Hematopoietic multipotent progenitor cell (in vitro differentiated cells): ENCODE measurements at places on chromosomes 6 and 20.

- DNase-seq = no peak
Measured at GRCh38 chr6:153131037-153131981, at the start of gene RGS17. TSS of gene RGS17 (minus strand) at chr6:153131282. CDS start at chr6:153044018, 87,264 bp downstream.

DNA sequence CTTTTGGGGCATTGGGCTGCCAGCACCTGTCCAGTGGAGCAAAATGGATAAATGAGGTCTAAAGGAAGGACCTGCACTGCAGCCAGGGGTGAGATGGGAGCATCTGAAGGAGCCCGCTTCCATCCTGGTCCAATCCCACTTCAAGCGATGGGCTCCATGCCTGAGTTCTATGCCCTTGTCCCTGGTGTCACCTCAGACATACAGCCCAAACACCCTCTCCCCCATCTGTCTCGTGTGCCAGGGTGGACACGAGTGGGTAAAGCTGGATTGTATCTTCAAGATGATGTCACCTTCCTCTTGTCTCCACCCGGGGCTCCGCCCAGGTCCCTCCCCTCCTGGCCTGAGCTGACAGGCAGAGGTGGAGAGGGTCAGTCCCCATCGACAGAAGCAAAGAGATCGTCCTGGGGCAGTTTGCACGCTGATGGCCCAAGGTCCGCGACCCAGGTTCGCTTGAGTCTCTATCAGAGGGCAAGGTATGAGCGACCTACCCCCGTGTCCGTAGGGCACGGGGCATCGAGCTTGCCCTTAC lies 544 bp downstream of the SMIM29 start:
- no peak for DNase-seq

GRCh38 chr6:54525731-54526130 lies 217.5 kb downstream of the TINAG start:
- DNase-seq = no peak

- DNase-seq = no peak
Measured at GRCh38 chr6:37006793-37007339, 1.4 kb downstream of the FGD2 start.

DNA sequence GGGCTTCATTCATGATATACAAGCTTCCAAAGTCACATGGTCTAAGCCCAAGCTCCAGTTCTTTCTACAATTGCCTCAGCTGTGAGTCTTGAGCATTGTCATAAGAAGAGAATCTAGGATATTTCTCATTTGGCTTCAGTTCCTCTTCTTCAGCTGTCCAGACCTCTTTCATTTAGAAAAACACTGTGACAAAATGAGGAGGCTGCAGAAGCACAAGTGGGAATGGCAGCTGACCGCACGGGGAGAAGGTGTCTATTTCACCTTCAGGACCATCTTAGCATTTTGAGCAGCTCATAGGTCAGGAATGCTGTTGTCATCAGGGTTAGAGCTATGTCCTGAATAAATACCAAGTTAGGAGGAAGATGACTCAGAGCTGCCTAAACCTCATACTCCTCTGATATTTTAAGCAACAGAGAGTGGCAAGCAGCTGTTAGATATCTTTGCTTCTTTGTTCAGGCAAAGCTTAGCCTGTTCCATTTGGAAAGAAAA lies 390.1 kb upstream of the CITED2 start:
- peak; percentile 38 for DNase-seq

DNA sequence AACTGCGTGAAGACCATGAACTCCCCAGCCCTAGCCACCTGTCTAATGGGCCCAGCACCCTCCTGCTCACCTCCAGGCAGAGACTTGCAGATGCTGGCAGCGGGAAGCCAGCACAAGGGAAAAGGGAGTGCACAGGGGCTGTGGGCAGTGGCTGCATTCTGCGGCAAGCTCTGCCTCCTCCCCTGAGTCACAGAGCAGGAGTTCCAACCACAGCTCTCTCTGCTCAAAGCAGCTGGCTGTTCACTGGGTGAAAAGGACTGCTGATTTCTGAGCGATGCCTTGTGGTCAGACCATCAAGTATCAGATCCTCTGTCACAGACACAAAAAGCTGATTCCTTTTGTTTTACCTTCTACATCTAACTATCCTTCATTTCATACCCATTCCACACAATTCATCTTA lies 10.5 kb downstream of the NKX2-2 start:
- DNase-seq = no peak

DNA sequence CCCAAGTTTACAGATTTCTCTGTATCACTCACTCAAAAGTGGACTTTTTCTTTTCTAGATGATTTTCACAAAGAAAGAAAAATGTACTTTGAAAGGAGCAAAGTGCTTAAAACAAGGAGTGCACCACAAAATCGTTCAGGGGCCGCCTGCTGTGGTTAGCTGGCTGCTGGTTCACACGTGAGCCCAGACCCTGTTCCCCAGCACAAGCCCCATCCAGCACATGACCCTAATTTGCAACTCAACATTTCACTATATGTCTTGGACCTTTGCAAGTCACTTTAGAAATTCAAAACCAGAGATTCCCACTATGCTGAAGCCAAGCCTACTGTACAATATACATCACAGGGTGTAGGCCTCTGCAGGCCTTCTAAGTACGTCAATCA lies 95.5 kb upstream of the NHSL1 start:
- peak; percentile 14 for DNase-seq

DNA sequence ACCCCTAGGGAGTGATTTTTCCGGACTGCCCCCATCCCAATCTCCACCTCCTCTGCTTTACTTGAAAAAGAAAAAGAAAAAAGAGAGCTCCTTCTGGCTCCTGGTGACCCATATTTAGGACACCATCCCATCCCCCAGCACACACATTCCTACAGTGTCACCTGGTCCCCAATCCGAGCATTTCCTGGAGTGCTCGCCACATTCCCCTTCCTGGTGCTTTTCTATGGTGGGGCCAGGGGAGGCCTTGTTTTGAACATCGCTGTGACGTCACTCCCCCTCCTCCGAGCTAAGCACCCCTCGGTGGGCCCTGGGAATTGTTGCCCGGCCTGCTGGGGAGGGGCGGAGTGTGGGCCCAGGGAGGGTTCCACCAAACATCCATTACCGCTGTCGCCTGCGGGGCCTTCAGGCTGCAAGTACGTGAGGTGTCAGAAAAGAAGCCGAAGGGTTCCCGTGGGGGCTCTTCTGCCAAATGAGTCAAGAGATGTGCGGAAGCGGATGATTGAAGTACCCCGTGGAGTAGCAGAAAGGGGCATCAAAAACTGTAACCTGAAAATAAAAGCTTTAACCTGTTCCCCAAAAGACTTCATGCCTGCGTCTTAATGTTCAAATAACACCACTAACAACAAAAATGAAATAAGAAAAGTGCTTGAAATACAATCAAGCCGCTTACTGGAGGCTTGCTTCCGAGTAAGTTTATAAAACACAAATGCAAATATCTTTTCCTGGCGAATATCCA lies 2.8 kb upstream of the FOXC1 start:
- DNase-seq = no peak

DNA sequence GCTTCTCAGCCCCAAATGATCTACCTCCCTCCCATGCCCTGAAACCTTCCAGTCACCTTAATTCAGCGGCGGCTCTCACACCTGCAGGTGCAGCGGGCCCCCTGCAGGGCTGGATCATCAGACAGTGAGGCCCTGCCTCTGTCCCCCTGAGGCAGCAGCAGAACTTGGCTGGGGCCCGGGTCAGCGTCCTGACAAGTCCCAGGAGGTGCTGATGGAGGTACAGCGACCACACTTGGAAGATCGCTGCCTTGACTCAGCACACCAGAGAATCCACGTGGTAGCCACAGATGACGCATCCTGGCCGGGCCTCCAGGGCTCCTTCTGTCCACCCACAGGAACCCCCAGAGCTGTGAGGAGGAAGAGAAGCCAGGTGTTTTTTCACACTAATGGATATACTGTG lies 116.4 kb upstream of the THBS2 start:
- DNase-seq = no peak

DNA sequence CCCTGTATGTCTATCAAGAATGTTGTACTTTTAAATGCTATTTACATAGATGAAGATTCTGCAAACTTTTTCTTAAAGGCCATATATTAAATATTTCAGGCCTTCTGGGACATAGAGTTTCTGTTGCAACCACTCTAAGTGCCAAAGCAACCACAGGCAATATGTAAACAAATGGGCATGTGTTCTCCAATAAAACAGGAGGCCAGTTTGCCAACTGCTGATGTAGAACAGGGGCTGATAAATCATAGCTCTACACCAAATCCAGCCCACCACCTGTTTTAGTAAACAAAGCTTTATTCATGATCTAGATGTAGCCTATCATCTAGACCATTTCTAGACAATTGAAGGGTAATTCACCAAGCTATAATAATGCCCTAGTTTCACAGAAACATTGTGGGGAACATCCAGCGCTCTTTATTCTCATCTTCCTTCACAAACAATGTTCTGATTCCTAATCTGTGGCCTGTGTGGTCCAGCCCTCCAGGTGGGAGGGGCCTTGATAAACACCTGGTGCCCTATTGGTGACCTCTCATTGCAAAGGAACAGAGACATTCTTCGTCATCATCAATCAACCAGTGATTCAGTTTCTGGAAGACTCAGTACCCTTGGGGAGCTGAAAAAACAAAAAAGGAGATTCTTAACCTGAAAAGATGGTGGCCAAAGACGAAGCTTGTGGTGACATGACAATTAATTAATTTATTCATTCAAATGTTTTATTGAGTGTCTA lies 80.2 kb downstream of the PREP start:
- DNase-seq = no peak

- no peak for DNase-seq
Measured at GRCh38 chr6:169160091-169160854, 93.4 kb downstream of the THBS2 start.

GRCh38 chr6:473768-474452 lies 82.4 kb downstream of the IRF4 start:
- DNase-seq = no peak

GRCh38 chr20:17735206-17735804 lies 35.5 kb downstream of the BANF2 start:
- DNase-seq = no peak

- no peak for DNase-seq
Measured at GRCh38 chr6:34646714-34647113, 49.9 kb downstream of the ILRUN start.

- DNase-seq = no peak
Measured at GRCh38 chr20:10707791-10708190, 34.0 kb upstream of the JAG1 start.

DNA sequence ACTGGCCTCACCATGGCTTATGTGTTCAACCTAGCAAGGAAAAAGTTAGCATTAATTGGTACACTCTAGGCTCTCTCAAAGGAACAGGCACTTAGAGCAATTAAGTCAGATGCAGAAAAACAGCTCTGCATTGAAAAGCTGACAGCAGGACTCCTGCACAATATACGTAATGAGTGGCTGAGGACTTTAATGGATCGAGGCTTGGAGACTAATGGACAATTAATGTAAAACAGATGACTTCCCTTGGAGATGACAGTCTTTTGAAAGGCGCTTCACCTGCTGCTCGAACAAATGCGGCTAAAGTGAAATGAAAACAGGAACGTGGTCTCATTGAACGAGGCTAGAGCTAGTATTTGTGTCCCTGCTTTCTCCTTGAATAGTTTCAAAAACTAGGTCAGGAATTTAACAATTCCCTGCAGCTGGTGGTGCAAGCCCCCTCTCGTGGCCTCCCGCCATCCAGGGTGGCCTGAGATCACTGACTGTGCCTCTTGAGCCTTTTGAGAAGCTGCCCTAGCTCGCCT lies 137.1 kb downstream of the ELOVL4 start:
- DNase-seq = no peak

GRCh38 chr6:168417191-168417590 lies 23.8 kb upstream of the SMOC2 start:
- DNase-seq = no peak

DNA sequence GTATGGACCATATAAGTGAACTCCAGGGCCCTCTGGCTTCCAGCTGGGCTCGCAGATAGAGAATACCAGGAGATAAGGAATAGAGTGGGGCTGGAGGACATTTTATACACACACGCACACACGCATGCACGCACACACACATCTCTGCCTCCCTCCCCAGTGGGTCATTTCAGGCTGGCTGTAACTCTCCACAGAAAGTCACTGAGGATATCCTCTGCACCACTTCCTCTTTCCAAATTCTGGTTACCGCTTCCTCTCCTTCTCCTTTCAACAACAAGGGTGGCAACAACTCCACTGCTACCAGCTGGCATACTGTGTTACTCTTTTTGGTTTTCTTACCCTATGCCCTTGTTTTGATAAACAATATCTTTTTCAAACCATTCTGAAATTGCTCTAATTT lies 280.2 kb downstream of the COL12A1 start:
- DNase-seq = peak; percentile 86

DNA sequence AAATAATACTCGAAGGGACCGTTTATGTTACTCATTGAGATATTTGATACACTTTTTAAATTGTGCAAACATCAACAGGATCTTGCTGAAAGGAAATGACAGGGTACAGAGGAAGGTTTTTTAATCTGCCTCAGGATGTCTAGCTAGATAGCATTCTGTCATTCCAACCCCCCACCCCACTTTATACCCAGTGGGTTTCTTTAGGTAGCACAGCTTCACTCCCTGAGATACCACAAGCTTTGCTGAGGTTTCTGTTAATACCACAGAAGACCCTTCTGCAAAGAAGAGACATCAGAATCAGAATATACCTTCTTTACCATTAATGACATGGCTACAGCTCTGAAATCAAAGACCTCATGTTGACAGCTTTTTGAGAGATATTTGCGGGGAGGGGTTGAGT lies 1.3 kb downstream of the PHACTR2 start:
- peak; percentile 14 for DNase-seq

DNA sequence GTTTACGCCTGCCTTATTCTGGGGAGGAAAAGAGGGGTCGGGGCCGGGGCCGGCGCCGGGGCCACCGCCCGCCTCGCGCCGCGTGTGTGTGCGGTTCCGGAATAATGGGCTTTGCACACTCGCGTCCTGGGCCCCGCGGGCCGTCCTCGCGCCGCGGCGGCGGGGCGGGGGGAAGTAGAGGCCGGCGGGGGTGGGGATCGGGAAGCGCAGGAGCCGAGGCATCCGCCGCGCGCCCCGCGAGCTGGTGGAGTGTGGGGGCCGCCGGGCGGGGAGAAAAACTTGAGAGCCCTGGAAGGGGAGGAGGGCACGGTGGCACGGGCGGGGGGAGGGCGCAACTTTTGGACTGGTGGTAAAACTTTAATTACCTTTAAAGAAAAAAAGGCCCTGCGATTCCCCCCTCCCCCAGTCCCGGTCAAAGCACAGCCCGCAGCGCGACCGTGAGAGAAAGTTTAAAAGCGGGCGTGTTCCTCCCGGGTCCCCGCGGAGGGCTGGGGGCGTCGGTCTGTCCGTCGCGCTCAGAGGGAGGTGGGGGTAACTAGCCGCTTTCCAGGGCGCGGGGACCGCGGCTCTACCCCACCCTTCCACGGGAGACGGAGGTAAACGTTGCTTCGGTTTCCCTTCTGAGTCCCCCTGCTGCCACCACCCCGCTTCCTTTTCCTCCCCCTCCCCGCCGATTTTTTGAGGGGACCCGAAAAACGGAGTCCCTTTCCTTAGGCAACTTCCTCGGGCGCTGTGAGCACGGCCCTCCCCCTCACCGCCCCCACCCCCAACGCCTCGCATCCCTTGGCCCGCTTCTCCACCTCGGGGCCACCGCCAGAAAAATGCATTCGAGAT lies 1.9 kb downstream of the L3MBTL3 start:
- peak; percentile 32 for DNase-seq

DNA sequence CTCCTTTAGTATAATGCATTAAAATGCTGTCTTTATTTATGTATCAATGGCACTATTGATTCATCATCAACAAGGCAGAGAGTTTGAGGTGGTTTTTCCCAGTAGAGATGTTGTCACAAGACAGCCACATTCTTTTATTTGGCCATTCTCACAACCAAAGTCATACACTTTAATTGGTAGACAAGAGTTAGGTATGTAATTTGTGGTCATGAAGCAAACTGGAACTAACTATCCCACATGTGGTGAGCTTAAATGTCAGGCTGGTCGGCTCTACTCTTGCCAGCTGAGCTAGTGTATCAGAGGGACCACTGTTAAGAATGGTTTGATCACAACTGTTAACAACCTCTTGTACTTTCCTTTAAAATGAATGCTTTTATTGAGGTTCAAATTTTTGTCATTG lies 714.6 kb downstream of the CD109 start:
- DNase-seq = no peak
